ENCODE measurements at places on chromosomes 5 and 9.

DNA sequence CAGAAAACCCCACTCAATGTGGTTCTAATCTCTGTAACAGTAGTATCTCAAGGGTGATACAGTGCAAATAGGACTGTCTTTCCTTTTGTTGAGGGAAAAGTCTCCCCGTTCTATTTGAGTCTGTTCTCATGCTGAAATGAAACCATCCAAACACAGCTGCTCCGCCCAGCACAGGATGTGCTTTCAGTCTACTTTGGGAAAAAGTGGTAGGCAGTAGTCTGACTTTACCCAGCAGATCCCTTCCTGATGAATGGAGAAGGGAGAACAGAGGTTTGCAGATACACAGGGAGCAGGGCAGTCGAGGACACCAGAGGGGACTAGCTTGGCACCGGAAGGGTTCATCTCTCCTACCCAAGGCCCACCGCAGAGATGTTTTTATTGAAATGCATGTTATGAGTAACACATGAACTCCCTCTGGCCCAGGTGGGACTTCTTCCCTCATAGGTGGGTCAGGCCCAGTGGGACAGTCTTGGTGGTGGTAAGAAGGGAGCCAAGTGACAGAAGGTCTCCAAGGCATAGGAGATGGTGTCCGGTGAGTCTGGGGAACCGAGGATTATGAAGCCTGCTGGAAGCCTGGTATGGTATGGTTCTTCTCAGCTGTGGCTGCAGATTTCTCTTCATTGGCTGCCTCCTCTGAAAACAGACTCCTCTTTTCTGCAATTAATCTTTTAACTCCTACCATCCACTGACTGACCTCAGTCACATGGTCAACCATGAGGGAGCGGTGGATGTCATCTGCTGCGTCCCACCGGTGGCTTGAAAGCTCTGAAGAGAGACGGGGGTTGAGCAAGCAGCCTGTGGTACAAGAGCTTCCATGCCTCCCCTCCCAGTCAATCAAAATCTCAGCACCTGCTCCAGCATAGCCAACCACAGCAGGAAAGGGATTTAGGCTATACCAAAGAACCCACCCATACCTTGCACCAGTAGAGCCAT lies 3.0 kb downstream of the EIF4EBP3 start:
- no peak for DNase-seq

- no peak for DNase-seq
These were observed 225.1 kb upstream of the TBCA start for GRCh38 chr5:78001197-78001596.

DNA sequence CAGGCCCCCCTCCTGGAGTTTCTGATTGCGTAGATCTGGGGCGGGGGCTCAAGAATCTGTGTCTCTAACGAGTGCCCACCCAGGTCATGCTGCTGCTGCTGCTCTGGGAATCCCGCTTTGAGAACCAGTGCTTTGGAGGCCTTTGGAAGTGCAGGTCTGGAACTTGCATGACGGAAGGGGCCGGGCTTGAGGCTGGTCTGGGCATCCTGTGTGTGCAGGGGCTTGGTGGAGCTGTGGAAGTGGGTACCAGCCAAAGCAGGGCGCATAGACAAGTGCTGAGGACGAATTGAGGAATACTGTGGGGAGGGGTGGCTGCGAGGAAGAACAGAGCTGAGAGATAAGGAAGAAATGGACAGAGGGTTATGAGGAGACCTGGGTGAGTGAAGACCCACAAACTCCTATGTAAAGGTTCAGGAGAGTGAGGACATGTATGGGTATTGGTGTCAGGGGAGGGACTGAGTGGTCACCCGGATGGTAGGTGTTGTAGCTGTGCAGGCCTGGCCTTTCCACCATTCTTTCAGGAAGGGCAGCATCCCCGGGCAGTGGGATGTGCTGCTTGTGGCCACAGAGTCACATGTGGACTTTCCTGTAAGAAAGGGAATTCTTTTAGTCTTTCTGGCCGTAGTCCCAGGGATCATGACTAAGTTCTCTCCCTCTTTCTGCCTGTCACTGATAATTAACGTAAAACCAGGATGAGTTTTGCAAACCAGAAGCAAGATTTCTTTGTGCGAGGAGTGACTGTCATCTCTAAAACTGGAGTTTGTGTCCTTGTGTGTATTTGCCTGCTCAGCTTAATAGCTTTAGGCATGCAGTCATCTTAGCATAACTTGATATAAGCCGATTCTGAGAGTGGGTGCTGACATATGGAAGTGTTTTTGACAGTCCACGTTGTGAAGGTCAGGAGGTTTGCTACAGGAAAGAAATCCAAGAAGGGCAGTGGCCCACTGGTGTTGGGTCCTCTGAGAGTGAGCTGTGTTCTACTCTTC lies 43.3 kb upstream of the TJP2 start:
- peak; percentile 65 for DNase-seq

- no peak for DNase-seq
These were observed 576.9 kb downstream of the EBF1 start for GRCh38 chr5:158522776-158523175.

DNA sequence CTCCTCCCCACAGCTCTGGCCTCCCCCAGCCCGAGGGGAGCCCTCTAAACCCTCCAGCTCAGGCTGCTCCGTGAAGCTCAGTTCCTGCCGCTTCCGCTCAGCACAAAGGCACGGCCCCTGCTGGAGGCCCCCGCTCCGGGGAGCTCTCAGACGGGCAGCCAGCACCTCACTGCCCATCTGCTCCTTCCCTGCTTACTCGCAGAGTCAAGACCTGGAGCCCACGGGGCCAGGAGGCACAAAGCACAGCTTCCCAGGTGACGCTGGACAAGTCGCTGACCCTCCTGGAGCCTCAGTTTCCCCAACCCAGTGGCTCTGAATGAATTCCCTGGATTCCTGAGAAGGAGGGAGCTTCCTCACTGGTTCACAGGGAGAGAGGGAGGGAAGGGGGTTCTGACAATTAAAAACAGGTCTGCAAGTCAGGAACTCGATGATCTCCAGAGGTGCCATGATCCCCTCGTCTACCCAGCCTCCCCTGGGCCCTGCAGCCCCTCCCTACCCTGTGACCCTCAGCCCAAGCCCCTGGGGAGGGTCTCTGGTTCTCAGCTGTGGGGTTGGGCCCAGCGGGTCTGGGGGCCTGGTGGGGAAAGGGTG lies 36.2 kb downstream of the VAV2 start:
- no peak for DNase-seq

DNA sequence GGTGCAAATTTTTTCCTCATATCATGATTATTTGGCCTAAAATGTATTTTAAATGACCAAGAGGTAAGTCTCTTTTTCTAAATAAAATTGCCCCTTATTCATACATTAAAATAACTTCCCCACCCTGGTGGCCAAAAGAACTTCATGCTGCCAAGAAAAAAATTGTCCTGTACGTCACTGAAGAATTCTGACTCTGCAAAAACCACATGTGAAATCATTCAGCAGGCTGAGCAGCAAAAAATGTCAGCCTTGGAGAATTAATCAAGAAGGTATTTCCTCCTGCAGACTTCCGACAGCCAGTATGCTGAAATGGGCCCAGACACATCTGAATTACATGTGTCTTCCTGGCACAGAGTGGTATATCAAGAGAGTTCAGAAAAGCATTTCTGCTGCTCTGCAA lies 94.6 kb upstream of the HMHB1 start:
- peak; percentile 63 for DNase-seq

- no peak for DNase-seq
These were observed 31.0 kb downstream of the ALG2 start for GRCh38 chr9:99190597-99191283.

GRCh38 chr9:91820949-91821880 lies 128.8 kb downstream of the ROR2 start:
- DNase-seq: no peak

- no peak for DNase-seq
These were observed 33.4 kb downstream of the GIN1 start for GRCh38 chr5:103086547-103086946.

DNA sequence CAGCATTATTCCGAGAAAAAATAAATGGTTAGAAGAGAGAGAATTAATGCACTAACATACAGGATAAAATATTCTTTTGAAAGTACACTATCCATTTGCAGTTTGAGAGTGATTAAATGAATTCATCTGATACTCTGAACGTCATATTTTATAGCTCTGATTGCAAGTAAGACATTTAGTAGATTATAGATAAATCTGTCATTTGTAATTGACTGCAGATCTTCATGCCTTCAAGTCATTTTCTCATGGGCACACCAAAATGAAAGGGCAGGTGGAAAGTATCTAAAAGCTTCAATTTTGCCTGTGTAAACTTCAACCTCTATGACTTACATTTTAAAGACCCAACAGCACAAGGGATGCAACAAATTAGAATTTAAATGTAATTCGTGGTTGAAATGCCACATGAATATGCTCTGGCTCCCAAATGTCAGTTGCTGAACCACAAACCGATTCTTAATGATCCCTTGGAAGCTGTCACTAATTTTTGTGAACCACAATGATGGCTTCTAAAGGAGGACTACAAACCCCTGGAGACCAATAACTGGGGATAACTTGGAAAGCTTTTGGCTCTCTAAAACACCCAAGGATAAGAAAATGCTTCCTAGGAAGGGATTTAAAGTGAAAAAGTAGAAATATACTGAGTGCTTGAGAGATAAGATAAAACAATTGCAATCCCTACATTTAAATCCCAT lies 3.9 kb downstream of the TYRP1 start:
- DNase-seq: no peak

DNA sequence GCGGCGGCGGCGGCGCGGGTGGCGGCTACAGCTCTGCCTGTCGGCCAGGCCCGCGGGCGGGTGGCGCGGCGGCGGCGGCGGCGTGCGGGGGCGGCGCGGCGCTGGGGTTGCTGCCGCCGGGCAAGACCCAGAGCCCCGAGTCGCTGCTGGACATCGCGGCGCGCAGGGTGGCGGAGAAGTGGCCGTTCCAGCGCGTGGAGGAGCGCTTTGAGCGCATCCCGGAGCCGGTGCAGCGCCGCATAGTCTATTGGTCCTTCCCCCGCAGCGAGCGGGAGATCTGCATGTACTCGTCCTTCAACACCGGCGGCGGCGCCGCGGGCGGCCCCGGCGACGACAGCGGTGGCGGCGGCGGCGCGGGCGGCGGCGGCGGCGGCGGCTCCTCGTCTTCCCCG lies 296 bp downstream of the ZSWIM6 start:
- no peak for DNase-seq

DNA sequence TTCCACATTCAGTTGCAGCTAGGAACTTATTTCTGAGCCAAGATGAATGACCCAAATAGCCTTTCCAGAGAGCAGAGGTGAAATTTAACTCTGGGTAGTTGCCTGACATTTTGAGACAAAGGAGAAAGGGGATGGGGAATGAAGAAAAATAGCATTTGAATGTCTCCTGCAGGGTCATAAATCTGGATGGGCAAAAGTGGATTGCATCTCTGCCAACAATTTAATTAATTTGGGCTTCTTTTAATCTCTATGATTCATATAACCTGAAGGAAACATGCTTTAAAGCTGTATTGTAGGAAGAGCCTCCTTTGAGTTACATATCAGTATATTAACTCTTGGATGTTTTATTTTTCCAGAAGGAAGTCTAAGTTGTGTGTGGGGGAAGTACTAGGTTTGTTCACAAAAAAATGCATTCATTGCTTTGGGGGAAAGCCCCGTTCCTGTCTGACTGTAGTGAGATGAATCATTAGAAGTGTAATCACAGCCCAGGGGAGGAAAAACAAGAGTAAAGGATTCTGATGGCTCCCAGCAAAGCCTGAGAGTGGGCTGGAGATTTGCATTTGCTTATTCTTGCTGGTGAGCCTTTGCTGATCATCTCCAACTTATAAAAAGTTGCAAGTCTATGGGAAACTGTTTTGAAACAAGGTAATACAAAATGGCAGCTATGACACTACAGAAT lies 133.0 kb upstream of the IQGAP2 start:
- DNase-seq: no peak

DNA sequence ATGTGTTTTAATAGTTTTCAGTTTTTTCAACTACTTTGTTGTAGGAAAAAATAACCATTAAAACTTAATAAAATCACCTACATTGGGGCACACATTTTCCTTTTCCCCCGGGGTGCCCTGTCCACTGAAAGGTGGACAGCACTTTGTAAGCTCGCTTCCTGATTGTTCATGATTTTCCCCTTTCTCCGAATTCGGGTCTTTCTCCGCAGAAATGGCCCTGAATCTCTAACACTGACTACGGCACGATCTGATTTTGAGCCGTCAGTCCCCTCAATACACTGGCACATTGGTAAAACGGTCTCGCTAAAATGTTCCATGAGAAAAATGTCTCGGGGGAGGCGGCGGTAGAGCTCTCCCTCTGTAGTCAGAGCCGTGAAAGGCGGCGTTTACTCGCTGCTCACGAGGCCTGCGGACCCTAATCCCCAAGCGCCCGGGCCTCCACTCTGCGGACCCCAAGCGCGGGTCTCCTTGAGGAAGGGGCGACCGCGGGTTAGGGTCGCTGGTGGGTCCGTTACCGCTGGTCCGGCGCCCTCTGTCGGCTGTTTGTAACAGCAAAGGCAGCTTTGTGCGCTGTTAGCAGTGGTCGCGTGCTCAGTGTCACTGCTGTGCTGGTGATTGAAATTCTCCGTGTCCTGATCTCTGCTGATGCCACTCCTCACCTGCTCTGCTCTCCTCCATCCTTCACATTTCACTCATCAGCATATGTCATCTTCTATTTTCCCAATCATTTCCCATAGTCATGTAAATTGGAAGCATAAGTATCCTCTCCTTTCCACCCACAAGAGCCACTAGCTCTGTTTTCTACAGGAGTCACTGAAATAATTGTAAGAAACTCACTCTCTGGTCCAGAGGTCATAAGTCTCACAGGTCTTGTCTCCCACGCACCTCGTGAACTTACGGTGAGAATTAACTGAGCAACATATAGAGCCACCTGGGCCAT lies 10.8 kb upstream of the IFNA2 start:
- no peak for DNase-seq

DNA sequence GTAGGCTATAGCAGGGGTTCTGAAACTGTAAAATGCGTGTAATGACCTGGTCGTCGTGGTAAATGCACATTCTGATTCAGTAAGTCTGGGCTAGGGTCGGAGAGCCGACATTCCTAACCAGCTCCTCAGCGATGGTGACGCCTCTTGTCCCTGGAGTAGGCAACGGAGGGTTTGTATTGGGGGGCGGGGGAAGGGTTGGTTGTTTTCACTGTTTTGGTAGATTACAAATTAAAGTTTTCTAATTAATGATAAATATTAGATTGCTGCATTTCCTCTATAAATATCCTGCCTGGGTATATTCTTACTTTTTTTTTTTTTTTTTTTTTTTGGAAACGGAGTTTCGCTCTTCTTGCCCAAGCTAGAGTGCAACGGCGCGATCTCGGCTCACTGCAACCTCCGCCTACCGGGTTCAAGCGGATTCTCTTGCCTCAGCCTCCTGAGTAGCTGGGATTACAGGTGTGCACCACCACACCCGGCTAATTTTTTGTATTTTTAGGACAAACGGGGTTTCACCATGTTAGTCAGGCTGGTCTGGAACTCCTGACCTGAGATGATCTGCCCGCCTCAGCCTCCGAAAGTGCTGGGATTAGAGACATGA lies 566 bp upstream of the ALDH7A1 start:
- DNase-seq: no peak

DNA sequence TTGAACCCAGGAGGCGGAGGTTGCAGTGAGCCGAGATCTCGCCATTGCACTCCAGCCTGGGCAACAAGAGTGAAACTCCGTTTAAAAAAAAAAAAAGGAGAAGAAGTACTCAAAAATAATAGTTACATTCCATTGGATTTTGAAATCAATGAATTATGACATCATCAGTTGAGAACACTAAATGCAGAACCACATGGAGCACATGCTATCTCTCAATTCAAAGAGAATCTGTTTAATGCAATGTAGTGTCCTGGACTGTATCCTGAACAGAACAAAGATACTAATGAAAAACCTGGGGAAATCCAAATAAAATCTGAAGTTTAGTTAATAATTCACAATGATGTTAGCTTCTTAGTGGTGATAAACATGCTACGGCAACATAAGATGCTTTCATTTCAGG lies 20.3 kb downstream of the CDC14B start:
- no peak for DNase-seq

All from HFF-Myc (cell line).